ENCODE measurements at places on chromosomes 3 and 15. TPM values are rescaled to one million over a fixed set of nuclear protein-coding genes. Genes with fewer than 3 reads are reported as not detected.

The KBTBD13 gene
- total RNA-seq = 0.17 TPM

DNA sequence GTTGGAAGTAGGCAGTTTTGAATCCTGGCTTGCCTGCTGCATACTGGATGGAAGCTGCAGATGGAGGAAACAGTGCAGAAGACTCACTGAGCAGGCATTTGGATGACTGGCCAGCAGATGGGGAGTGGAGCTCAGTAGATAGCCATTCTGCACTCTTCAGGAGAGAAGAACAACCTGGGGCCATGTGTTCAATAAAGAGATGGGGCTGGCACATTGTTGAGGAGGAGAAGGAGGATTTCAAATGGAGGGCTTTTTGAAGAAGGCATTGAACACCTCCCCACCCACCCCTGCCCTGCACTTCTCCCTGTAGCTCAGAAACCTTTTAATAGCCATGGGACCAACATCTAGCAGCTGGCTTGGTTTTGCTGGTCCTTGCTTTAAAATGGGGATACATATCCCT lies 109.8 kb downstream of the CACNA1D start:
- DNase-seq = no peak

GRCh38 chr3:145650170-145650569 lies 510.8 kb downstream of the PLOD2 start:
- no peak for DNase-seq

DNA sequence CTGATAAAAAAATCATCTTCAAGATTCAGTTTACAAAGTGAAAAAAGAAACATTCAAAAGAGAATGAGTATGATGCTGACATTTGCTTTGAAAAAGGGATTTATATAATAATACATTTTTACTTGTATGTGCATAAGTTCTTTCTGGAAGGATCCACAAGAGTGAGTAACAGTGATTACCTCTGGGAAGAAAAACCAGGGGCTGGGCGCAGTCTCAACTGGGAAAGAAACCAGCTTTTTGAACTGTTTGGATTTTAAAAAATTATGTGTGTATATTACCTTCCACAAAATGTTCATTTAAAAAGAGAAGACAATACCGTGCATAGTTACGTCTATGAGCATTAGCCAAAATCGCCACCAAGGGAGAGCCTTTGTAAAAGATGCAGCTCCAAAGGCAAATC lies 1.3 kb downstream of the CLEC3B start:
- no peak for DNase-seq

DNA sequence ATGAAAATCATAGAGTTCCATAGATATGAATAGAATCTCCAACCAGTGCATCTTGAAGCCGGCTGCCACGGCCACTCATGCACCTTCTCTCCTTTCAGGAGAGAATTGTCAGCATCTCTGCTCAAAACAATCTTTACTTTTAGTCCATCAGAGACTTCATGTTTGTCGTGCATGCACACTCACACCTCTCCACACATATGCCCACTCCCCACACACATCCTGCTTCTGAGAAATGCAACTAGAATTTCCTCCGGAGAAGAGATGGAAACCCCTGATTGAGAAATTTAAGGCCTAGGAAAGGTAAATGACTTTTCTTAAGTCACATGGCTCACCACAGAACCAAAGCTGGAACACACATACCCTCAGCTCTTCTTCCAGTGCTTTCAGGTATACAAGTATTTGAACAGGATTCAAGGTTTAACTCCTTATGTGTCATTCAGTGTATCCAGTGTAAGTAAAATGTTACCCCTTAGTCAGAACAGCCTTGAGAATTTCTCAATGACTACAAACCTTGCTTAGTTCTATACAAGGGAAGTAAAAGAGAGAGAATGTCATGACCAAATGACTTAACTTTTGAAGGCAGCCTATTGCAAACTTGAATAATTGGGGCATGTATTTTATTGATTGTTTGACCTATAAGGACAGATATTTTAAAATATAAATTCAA lies 69.1 kb upstream of the TSEN2 start:
- no peak for DNase-seq

- DNase-seq = no peak
Measured at GRCh38 chr3:88150806-88151205, 1.0 kb downstream of the C3orf38 start.

DNA sequence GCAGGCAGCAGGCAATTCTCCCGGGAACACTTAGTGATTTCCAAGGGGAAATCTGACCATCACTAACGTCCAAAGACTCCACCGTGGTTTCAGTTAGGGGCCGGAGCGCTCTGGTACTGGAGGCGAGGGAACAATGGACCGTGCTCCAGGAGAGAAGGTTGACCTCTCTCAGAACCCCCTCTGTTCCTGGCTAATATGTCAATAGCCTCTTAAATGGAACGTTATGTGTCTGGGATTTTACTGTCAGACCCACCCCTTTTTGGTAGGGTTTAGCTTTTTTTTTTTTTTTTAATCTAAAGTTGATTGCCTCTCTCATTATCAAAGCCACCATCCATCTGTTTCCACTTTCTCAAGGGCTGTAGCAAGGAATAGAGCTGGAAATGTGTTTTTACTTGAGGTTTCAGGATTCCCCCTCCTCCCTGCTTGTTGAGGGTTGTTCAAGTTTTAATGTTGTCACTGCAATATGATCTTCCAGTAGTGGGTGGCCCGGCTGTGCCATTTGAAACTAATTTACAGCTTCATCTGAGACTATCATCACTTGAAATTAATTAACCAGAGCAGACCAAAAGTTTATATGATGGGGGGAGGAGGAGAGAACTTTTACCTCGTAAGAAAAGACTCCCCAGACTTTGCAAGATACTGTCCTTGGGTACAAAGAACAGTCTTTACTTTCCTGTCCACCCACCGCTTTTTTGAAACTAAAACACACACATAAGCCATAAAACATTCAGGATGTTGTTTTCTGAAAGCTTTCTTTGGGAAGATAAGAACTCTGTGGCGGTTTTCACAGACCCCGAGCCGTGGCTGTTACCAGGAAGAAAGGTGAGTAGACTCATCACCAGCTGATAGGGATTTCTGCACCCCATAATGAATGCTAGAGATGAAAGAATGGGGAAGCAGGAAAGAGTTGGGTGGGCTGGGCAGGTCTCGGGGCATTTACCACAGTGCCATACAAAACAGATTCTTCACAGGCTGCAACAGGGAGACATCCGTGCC lies 187.8 kb downstream of the UACA start:
- DNase-seq = no peak

The CCR2 gene
- not detected for total RNA-seq

Measured in H7 (cell line).